ENCODE measurements at places on chromosomes 5 and 9. TPM values are rescaled to one million over a fixed set of nuclear protein-coding genes. Genes with fewer than 3 reads are reported as not detected.
A peak's percentile ranks its signal among the peaks of the same experiment; 100 is the strongest.

Gene CCDC112
- 11.4 TPM for polyA plus RNA-seq

DNA sequence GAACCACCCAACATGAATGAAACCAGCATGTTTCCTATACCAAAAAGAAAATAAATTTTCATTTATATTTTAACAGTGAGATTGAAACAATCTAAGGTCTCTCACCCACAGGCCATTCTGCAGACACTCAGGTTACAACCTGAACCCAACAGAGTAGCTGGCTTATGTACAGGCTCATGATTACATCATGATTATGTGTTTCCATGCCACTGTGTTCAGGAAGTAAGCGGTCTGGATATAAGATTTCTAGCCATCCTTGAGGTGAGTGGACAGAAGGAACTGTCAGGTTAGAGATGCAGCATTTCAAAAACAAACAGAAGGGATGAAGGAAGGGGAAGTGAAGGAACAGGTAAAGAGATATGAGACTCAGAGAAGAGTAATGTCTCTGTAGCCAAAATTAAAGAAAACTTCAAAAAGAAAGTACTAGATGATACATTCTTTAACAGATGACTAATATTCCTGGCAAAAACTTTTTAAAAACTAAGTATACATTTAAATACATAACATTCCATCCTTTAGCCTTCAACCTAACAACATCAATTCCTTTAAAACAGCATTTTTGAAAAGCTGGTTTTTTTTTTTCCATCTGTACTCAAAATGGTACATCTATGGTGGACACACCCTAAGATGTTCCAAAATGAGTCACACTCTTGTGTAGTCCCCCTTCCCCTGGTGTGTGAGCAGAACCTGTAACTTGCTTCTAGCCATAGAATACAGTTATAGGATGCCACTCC is 119.8 kb downstream of the LPAR1 start:
- no peak overlapping the region for H3K4me3 ChIP-seq
- no peaks in the 10 kb centered on the region for H3K36me3 ChIP-seq
- no peak for DNase-seq

Gene ANKRD33B
- 2.7 TPM for polyA plus RNA-seq

- H3K27me3 ChIP-seq, result no peaks in the 10 kb centered on the region
- DNase-seq, result no peak
- H3K27ac ChIP-seq, result no peak overlapping the region
- peaks cover 20% of the 10 kb centered on the region for H3K36me3 ChIP-seq
- H3K4me1 ChIP-seq, result peaks cover 11% of the 10 kb centered on the region
Observed at GRCh38 chr9:94771096-94771495, 44.6 kb downstream of the AOPEP start.

GRCh38 chr9:6382681-6383080 is 30.3 kb upstream of the UHRF2 start:
- DNase-seq, result no peak
- H3K27me3 ChIP-seq, result peaks cover 1% of the 10 kb centered on the region
- no peak overlapping the region for H3K4me3 ChIP-seq
- peaks cover 33% of the 10 kb centered on the region for H3K4me1 ChIP-seq

GRCh38 chr5:179700401-179700918 is 1.7 kb downstream of the CANX start:
- H3K27me3 ChIP-seq, result no peaks in the 10 kb centered on the region
- H3K27ac ChIP-seq, result peak overlapping the region; percentile 95
- H3K36me3 ChIP-seq, result peaks cover 7% of the 10 kb centered on the region
- no peak for DNase-seq
- H3K4me1 ChIP-seq, result peaks cover 34% of the 10 kb centered on the region

GRCh38 chr5:164722702-164723101 is 1217.3 kb downstream of the MAT2B start:
- no peaks in the 10 kb centered on the region for H3K4me1 ChIP-seq
- H3K27ac ChIP-seq, result no peak overlapping the region
- no peaks in the 10 kb centered on the region for H3K36me3 ChIP-seq
- H3K4me3 ChIP-seq, result no peak overlapping the region
- H3K27me3 ChIP-seq, result no peaks in the 10 kb centered on the region

DNA sequence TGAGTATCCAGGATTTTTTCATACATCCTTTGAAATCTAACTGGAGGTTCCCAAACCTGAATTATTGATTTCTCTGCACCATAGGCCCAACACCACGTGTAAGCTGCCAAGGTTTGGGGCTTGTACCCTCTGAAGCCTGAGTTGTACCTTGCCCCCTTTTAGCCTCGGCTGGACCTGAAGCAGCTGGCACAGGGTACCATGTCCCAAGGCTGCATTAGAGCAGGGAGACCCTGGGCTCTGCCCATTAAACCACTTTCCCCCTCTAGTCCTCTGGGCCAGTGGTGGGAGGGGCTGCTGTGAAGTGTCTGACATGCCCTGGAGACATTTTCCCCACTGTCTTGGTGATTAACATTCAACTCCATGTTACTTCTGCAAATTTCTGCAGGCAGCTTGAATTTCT is 532.9 kb upstream of the NUDT12 start:
- H3K27me3 ChIP-seq, result no peaks in the 10 kb centered on the region
- H3K27ac ChIP-seq, result no peak overlapping the region
- H3K36me3 ChIP-seq, result no peaks in the 10 kb centered on the region
- no peak for DNase-seq
- H3K4me3 ChIP-seq, result no peak overlapping the region

Gene ELOVL7
- 3.4 TPM for polyA plus RNA-seq

DNA sequence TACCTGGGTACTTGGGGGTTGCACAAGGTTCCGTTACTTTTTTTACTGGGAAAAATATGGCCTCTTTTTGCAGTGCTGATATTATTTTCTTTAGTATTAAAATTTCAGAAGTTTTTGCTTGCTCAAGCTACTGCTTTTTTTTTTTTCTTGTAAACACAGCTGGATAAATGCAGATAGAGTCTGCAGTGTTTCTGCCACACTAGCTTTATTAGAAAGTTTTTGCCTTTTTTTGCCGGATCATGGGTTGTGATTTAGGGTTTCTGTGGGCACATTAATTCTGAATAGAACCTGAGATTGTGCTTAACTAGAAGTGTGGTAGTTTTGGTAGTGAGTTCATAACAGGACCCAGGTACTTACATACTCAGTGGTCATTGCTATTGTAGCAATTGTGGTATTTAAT is 19.9 kb downstream of the KIAA1958 start:
- H3K4me1 ChIP-seq, result no peaks in the 10 kb centered on the region
- H3K27ac ChIP-seq, result no peak overlapping the region
- H3K27me3 ChIP-seq, result no peaks in the 10 kb centered on the region

- H3K27ac ChIP-seq, result no peak overlapping the region
- no peaks in the 10 kb centered on the region for H3K4me1 ChIP-seq
- no peak overlapping the region for H3K4me3 ChIP-seq
- peaks cover 4% of the 10 kb centered on the region for H3K36me3 ChIP-seq
- peaks cover 34% of the 10 kb centered on the region for H3K27me3 ChIP-seq
Observed at GRCh38 chr9:126171641-126172040, 155.0 kb upstream of the MVB12B start.

Gene C5orf52
- not detected for polyA plus RNA-seq

Gene WWC1
- polyA plus RNA-seq, result not detected

DNA sequence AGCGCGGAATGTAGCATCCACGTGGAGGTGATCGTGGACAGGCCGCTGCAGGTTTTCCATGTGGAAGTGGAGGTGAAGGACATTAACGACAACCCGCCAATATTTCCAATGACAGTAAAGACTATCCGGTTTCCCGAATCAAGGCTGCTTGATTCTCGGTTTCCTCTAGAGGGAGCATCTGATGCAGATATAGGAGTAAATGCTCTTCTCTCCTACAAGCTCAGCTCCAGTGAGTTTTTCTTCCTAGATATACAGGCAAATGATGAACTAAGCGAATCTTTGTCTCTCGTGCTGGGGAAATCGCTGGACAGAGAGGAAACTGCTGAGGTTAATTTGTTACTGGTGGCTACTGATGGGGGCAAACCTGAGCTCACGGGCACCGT is 598 bp downstream of the PCDHA2 start:
- DNase-seq, result no peak
- H3K4me1 ChIP-seq, result no peaks in the 10 kb centered on the region
- no peak overlapping the region for H3K27ac ChIP-seq
- H3K36me3 ChIP-seq, result peaks cover 6% of the 10 kb centered on the region
- peaks cover 21% of the 10 kb centered on the region for H3K27me3 ChIP-seq

GRCh38 chr9:135343837-135344522 is 135.6 kb upstream of the PPP1R26 start:
- no peaks in the 10 kb centered on the region for H3K4me1 ChIP-seq
- peak; percentile 17 for DNase-seq
- peaks cover 14% of the 10 kb centered on the region for H3K27me3 ChIP-seq
- H3K4me3 ChIP-seq, result no peak overlapping the region

- H3K4me1 ChIP-seq, result no peaks in the 10 kb centered on the region
- no peak overlapping the region for H3K27ac ChIP-seq
- no peak overlapping the region for H3K4me3 ChIP-seq
- no peak for DNase-seq
- no peaks in the 10 kb centered on the region for H3K27me3 ChIP-seq
Observed at GRCh38 chr9:82554381-82554780, 508.6 kb downstream of the RASEF start.

Gene SLC30A5
- 20.7 TPM for polyA plus RNA-seq

- no peaks in the 10 kb centered on the region for H3K4me1 ChIP-seq
- peaks cover 8% of the 10 kb centered on the region for H3K27me3 ChIP-seq
- no peak overlapping the region for H3K27ac ChIP-seq
- no peaks in the 10 kb centered on the region for H3K36me3 ChIP-seq
- no peak for DNase-seq
Observed at GRCh38 chr9:18976221-18976708, 56.7 kb downstream of the SAXO1 start.

Gene GPSM1
- 1.2 TPM for polyA plus RNA-seq

Data from naive B cell (primary cell).